ENCODE measurements at places on chromosomes 3 and 15.

DNA sequence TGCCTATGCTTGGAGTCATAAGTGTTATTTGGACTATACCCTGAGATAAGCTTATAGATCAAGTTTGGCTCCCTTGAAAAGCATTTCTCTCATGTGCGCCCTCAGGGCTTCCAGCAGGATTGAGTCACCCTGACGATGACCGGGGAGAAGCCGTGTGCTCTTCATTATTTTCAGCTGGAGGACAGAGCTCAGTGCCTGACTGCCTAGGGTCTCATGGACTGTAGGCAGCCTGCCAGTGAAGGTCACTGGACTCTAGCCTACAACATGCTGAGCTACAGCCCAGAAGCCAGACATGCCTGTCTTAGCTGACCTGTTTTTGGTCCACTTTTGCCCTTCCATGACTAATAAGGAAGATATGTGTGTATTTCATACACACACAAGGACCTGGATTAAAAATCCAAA lies 31.6 kb upstream of the NUDT16 start:
- no peak for DNase-seq

- DNase-seq: no peak
Measured at GRCh38 chr3:128228366-128228910, 75.2 kb downstream of the EEFSEC start.

- no peak for DNase-seq
Measured at GRCh38 chr3:125148836-125149235, 63.7 kb downstream of the SLC12A8 start.

GRCh38 chr15:81334768-81335435 lies 11.0 kb upstream of the STARD5 start:
- DNase-seq: no peak

DNA sequence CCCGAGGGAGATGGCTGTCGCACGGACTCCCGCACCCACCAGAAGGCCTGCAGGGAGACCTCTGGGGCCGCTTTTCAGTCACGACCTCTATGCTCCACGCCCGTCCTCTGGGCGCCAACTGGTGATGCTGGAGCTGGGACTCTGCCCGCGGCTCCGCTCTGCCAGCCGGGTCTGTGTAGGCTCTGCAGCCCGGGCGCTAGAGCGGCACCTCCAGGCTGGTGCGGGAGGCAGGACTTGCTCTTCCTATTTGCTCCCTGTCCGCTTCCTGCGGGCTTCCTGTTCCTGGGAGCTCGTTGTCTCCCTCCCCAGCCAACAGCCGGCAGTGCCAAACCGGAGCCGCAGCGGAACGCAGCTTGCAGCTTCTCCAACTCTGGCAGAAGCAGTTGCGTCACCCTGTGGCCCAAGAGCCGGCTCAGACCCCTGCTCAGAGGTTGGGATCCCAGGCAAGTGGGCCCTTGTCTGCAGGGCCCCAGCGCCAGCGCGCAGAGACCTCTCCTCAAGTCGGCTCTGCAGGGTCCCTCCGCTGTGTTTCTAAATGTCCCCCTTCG lies 285.9 kb downstream of the XXYLT1 start:
- no peak for DNase-seq

DNA sequence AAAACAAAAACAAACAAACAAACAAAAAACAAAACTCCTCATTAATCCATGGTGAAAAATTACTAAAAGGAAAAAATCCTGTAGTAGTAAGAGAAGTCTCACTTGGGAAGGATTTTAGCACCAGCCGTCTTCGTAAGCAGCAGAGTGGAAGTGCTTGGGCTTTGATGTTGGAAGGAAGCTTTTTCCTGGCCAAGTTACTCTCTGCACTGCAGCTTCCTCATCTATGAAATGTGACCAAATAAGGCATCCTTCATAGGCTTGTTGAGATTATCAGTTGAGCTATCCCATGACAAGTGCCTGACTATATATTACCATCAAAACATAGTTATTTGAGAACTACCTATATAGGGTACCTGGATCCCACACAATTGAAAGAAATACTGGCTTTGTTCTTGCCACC lies 436.4 kb upstream of the ONECUT1 start:
- DNase-seq: no peak

GRCh38 chr3:189389346-189389745 lies 217.6 kb downstream of the TPRG1 start:
- no peak for DNase-seq

DNA sequence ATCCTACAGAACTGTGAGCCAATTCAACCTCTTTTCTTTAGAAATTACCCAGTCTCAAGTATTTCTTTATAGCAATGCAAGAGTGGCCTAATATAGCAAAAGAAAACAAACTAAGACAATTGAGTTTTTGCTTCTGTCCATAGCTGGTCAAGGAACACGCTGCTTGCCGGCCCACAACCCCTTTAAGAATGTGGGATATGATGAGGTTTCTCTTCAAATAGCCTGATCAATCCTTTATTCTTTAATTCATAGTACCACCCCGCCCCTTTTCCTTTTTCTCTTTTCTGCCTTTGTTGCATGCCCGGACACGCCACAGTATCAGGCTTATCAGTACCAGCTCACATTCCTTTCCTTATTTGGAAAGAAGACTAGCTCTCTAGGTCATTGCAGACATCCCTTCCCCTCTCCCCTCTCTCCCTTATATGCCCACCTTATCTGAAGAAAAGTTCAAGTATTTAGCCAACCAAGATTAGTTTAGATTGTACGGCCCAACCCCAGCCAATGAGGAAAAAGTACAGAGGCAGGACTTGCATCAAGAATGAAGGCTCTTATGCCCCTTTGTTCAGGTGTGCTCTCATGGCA lies 404.5 kb downstream of the OCA2 start:
- DNase-seq: no peak

DNA sequence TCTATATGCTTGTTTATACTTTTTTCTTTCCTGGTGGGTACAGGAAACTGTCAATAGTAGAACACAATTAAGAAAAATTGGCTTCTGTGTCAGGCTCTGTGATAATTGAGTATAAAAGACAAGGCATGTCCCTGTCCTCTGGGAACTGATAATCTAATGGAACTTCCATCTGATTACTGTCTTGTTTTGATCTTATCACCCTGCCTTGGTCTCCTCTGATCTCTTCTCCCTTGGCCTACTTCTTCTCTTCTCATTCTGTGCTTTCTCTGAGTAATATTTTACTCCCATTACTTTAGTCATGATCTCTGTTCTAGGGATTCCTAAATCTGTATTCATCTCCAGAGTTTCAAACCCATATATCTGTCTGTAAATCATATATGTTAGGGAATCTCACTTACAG lies 14.6 kb downstream of the UBE2Q2 start:
- DNase-seq: no peak

GRCh38 chr3:72386327-72387000 lies 461.8 kb downstream of the SHQ1 start:
- DNase-seq: no peak

GRCh38 chr3:193389335-193389734 lies 10.8 kb upstream of the ATP13A5 start:
- DNase-seq: no peak

DNA sequence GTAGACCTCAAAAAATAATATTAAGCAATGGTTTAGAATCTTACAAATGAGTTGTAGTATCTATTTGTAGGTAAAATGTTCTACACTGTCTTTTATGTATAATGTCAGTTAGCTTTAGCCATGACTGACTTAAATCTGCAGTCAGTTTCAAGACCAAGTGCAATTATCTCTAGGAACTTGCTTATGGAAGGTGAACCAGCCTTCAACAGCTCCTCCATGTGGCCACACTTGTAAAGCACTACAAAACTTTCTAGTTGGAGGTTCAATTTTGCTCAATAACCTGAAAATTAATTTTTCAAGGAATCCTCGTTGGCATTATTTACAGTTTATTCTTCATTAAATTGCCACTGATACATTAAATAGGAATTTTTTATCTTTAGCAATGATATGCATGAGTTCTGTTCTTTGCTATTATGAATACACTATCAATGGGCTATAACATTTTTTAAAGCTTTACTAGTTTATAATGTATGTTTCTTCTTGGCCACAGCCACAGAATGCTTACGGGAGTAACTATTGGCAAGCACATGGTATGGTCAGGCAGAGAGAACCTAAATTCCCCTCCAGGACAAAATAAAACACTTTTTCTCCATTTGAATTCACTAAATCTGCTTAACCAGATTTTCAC lies 315.3 kb upstream of the UBE2E2 start:
- DNase-seq: no peak

GRCh38 chr3:82129221-82129801 lies 367.9 kb upstream of the GBE1 start:
- no peak for DNase-seq
